ENCODE measurements at places on chromosomes 4 and X.

DNA sequence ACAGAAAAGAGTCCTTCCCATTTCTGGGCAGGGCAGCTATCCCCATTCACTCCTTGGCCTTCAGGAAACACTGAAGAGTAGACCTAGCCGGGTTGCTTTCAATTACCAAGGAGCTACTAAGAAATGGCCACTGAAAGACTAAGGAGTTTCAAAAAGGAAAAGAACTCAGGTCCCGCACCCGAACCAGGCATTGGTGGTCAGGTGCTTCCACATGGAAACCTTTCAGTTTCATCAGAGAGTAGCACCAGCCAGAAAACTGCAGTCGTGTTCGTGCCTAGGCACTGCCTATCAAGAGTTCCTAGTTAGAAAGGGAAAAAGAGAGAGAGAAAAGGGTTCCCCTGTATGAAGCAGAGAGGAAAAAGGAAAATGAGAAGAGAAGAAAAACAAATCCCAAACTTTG, 237.9 kb downstream of the KLHL4 start:
- DNase-seq, result no peak

DNA sequence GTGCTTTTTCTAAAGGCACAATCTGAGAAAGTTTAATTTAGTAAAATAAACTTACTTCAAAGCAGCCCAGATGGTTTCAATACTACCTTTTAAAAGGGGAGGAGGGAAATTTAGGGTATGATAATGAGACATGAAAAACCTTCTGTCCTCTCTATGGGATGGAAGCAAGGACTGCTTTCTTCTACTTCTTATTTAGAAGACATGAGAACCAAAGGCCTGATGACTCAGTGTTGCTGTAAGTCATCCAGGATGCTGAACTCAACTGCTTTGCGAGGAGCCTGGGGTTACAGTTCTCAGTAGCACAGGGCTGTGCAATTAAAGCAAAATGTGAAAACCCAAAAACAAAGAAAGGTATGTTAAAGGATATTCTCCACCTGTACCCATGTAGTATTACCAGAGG, 140.8 kb upstream of the EDNRA start:
- DNase-seq, result no peak

- no peak for DNase-seq
Measured at GRCh38 chr4:7132730-7133582, 59.4 kb upstream of the SORCS2 start.

- no peak for DNase-seq
Measured at GRCh38 chrX:11193035-11193469, 81.9 kb downstream of the HCCS start.

DNA sequence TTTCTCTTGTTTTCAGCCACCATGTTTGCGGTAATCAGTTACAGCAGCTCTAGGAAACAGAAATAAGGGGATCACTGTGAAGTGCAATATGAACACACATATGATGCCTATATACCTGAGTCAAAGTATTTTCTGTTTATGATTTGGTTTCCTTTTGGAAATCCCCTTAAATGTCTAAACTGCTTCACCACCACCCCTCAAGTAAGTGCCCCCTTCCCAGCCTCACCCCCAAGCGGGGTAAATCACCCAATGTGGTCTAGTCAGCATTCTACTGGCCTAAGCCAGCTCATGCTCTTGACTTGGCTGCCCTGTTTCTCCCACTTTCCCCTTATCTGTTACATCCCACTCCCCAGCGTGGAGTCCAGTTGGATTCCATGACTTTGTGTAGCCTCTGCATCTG, 176.5 kb downstream of the QDPR start:
- no peak for DNase-seq

GRCh38 chr4:152039691-152040090, 278.9 kb upstream of the GATB start:
- no peak for DNase-seq

GRCh38 chrX:69136546-69137331, 28.5 kb downstream of the PJA1 start:
- DNase-seq, result no peak

- no peak for DNase-seq
Measured at GRCh38 chr4:116018831-116019230, 905.4 kb upstream of the NDST4 start.

- DNase-seq, result no peak
Measured at GRCh38 chrX:123340696-123341095, 156.6 kb downstream of the GRIA3 start.

- DNase-seq, result no peak
Measured at GRCh38 chr4:69156913-69157312, 57.6 kb downstream of the UGT2B11 start.

GRCh38 chrX:139933904-139934303, 1.1 kb upstream of the ATP11C start:
- DNase-seq, result no peak

GRCh38 chr4:124833831-124834505, 121.4 kb upstream of the ANKRD50 start:
- no peak for DNase-seq

GRCh38 chr4:71186566-71187403, 152.0 kb upstream of the SLC4A4 start:
- DNase-seq, result no peak

GRCh38 chr4:687048-687970, 1.6 kb downstream of the SLC49A3 start:
- DNase-seq, result no peak

DNA sequence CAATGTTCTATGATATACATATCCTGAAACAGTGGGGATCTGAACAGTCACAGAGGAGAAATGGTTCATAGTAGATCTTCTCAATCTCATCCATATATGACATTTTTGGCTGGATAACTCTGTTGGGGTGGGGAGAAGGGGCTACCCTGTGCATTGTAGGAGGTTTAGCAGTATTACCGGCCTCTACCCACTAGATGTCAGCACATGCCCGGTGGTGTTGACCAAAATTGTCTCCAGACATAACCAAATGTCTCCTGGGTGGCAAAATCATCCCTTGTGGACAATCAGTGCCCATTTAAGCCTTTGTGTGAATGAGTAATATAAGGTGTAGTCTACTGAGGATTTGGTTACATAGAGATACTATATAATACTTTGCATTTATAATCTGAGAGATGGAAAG, 89.9 kb downstream of the PLS3 start:
- no peak for DNase-seq

DNA sequence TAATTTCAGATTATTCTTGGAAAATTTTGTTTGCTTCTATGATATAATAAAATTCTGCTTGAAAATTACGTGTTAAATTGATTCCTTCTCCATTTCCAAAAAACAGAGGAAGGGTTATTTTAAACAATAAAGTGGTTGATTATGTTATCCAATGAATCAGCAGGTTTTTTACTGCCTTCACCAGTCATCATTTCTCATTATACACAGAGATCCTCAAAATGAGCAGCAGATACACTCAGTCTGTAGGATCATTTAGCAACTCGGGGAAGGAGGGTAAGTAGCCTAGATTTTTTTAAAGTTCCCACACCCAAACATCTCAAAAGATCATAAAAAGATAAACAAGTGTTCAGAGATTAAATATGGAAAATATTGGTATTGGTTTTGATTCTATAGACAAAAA, 6.8 kb upstream of the TMEM144 start:
- no peak for DNase-seq

DNA sequence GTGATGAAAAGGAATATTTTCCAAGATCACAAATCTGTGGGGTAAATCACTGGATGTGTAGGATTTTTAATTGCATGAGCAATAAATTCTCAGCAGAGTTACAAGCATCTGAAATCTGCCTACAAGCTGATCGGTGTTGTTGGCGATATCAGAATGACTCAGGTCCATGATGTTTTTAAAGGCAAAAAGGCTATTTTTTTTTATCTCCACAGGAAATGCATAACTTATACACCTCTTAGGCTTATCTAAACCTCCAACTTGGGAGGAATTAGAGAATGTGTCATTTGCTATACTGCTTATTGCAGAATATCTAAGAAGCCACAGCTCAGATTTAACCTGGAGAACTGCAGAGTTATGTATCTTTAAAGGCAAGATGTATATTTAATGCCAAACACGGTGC, 61.6 kb downstream of the KIT start:
- no peak for DNase-seq

DNA sequence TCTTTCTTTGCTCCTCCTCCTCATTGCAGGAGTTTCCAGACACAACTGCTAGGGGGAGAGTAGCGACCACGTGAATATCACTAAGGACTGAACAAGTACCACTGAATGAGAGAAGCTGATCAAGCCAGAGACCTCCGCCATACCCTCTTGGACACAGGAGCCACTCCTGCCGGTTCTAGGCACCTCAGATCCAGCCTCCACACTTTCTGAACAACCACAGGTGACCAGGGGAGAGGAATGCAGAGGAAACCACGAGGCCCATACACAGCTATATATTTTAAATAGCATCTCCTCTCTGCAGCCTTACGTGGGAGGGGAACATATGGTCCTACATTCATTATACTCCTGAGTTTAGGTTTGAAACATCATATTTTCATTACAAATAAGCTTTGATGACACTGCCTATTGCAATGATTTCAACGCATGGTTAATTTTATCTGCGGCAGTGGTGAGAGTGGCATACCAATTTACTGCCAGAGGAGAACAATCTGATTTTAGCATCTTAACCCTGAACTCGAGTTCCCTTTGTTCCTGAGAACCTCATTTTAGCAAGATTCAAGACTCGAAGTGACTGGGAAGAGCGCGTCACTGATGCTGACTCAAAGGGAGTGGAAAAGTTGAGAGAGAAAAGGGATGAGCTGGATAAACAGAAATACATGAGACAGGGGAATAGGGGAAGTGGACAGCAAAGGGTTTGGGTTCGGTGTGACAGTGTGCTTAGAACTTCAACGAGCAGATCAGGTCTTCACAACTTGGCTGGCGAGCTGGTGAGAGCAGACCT, 231.7 kb upstream of the PPARGC1A start:
- DNase-seq, result no peak

DNA sequence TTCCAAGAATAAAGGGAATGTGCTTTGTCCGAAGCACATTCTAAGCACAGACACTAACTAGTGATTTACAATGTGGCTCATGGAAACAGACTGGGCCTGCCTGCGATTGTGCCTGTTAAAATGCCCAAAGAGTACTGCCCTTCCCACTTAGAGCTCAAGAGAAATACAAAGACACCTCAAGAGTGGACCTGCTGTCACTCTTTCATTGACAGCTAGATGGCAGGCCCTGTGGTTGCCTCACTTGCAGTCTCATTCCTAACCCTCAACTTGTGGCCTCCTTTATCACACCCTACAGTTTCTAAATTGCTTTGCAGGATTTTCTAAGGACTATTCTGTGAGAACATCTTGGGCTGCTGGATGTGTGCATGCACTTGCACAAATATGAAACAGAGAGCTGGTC, 331.0 kb upstream of the EMCN start:
- no peak for DNase-seq

- DNase-seq, result no peak
Measured at GRCh38 chr4:8293131-8293975, 23.8 kb downstream of the HTRA3 start.

- DNase-seq, result no peak
Measured at GRCh38 chr4:138890891-138891570, 124.5 kb upstream of the NOCT start.

GRCh38 chr4:169269916-169270809, 593 bp downstream of the SH3RF1 start:
- DNase-seq, result no peak

- DNase-seq, result no peak
Measured at GRCh38 chrX:112571388-112571787, 108.3 kb downstream of the LHFPL1 start.

- no peak for DNase-seq
Measured at GRCh38 chrX:11264925-11265324, 28.3 kb upstream of the AMELX start.

DNA sequence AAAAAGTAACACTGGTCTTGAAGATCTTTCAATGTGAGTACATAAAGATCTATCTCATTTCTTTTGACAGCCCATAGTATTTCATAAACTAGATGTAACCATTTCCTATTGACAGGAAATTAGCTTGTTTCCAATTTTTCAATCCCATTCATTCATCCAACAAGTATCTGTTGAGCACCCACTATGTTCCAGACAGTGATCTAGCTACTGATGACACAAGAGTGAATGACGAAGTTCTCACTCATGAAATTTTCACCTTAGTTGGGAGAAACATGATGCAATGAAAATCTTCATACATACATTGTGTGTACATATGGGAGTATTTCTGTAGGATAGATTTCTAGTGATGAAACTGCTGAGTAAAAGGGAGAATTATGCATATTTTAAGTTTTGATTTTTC, 1.7 kb downstream of the CD38 start:
- no peak for DNase-seq

DNA sequence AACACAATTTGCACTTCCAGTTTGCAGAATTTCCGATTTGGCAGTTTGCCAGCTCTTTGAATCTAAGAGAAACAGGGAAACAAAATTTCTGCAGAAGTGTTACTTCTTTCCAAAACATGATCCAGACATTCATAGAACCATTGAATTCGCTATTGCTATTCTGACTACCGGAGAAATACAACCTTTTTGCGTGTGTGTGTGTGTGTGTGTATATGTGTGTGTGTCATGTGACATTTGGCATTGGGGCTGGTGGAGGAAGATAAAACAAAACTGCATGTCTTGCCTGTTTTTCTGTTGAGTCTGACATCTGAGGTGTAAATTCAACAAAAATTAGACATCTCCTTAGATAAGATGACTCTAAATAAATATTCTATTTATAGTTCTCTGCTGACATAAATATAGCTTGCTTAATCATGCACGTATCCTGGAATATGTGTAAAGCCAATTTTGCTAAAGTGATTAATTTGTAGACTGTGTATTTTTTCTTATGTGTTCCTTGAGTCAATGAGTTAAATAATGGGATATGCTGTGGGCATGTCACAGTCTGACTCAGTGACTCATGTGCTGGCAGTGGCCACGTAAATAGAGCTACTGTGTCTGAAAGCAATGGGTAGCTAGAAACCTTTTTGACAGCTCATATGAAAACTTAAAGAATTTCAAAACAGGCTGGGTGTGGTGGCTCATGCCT, 98.9 kb downstream of the HPGD start:
- peak; percentile 38 for DNase-seq

GRCh38 chrX:76420237-76420636, 7.3 kb upstream of the MAGEE1 start:
- no peak for DNase-seq
